CD4-positive, alpha-beta T cell treated with Interleukin-1 beta for 1 hour (primary cell): ENCODE measurements at places on chromosomes 4 and X.

GRCh38 chr4:142550965-142551364, 295.1 kb downstream of the INPP4B start:
- no peak for DNase-seq

GRCh38 chr4:167642250-167642649, 408.0 kb upstream of the SPOCK3 start:
- no peak for DNase-seq

- peak; percentile 1 for DNase-seq
Observed at GRCh38 chrX:24235084-24235710, 78.7 kb downstream of the SUPT20HL2 start.

- no peak for DNase-seq
Observed at GRCh38 chrX:33204889-33205288, 6.5 kb downstream of the DMD start.

GRCh38 chrX:45508454-45508853, 307.8 kb upstream of the DIPK2B start:
- DNase-seq: no peak

DNA sequence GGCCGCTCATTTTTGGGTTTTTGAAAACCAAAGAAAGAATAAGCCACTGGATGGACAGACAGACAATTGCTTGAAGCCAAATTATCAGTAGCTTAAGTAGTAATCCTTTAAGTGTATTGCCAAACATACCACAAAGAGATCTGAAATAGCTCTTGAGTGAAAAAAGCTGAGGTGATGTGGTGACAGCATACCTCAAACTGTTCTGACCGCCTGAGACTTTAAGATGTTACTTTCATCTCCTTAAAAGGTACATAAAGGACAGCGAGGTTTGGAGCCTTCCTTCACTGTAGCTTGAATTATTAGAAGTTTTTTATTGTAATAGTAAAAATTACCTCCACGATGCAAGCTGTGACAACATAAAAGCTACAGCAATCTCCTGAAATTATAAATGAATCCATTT, 271.5 kb upstream of the FAM241A start:
- DNase-seq: no peak

DNA sequence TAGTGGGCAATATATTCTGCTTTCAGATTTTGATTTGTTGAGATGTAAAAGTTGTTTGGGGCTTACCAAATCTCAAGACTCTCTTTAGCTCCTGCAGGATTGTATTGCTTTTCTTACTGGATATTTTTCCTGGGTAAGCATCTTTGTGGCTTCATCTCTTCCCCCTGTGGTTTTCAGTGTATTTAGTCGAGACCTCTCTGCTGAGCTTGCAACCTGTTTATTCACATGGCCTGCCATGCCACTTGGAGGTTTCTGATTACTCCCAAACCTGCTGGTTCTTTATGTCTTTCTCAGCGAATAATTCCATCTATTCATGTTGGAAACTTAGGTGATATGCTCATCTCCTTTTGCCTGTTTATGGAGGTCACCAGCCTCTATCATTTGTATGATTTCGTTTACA, 10.9 kb downstream of the CCNG2 start:
- DNase-seq: no peak

- no peak for DNase-seq
Observed at GRCh38 chr4:184269879-184270430, 52.3 kb upstream of the ENPP6 start.

GRCh38 chr4:10703156-10703555, 18.6 kb upstream of the CLNK start:
- DNase-seq: no peak

DNA sequence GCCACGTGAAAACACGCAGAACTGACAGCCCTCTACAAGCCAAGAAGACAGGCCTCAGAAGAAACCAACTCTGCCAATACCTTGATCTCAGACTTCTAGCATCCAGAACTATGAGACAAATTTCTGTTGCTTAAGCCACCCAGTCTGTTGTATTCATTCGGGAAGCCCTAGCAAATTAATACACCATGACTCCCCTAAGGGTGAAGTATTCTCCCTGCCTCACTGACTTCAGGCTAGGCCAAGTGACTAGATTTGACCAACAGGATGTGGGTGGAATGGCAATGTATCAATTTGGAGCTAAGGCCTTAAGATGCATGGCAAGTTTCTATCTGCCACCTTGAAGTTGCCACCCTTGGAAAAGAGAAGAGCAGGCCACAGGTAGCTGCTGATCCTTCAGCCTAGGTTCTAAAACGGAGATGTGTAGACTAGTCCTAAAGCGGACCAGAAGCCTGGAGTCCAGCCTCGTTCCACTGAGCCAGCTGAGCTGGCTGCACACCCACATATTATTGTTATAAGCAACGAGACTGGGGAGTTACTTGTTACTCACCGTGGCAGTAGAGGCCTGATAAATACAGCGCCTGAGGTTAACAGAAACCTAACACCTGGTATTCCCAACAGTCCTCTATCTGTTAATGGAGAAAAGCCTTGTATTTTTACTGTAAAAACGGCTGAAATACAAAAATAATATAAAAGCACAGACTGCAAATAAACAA, 16.4 kb downstream of the SCARB2 start:
- no peak for DNase-seq

DNA sequence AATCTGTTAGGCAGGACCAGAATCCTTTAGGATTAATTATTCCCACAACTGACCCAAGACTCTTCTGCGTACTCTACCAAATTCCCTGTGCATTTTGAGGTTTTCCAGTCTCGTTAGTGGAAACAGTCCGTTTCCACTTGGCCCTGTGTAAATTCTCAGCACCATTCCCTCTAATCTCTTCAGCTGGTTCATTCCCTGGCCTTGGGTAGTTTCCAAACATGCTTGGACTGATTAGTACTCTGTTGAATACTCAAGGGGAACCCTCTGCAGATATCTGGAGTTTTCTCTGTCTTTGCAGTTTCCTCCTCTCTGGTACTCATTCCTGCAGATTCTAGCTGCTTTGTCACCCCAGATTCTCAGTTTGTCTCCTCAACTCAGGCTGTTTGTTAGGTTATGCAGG, 80.4 kb downstream of the ZFX start:
- DNase-seq: no peak

DNA sequence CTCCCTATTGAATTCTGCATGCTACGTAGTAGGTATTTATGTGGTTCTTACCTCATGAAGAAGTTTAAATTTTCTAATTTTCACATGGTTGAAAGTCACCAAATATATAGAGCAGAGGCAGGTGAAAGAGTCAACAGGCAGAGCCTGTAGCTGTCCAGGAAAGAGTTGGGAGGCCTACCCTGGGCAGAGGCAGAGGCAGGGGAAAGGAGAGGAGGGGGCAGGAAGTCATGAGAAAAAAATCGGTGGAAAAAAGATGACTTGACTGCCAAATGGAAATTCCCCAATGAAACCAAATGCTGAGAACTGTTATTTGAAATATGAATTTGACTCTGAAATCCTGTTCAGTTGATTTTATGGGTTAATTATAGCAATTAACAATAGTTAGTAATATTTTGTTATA, 23.1 kb upstream of the GPR34 start:
- DNase-seq: no peak

- DNase-seq: no peak
Observed at GRCh38 chr4:92953462-92953861, 649.7 kb downstream of the GRID2 start.

- no peak for DNase-seq
Observed at GRCh38 chr4:36218121-36218520, 26.2 kb downstream of the ARAP2 start.
